Immature natural killer cell (primary cell): ENCODE measurements at places on chromosomes 12 and 14.

DNA sequence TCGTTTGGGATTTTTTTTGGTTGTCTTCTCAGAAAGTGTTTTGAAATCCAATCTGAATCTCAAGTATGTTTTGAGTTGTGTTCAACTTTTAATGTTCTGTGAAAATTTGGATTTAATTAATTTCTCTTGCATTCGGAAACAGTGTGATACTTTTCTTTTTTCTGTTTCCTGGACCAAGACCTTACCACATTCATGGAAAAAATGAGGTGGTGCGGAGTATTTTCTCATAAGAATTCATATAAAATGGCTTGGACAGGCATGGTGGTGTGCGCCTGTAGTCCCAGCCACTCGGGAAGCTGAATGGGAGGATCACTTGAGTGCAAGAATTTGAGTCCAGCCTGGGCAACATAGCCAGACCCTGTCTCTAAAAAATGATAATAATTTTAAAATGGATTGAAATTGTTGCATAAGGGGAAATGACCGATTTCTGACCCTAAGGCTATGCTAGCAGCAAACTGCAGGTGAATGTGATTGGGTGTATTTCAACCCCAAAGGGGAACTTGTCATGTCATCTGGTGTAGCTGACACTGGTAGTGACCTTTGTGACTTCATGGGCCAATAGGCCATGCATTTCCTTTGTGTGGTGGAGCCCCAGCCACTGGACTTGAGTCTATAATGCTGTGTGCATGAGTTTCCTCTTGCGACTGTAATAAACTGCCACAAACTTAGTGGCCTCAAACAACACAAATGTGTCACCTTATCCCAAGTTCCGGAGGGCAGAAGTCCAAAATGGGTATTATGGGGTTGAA is 123.5 kb upstream of the RFLNA start:
- H3K4me3 ChIP-seq, result no peak overlapping the region
- H3K27me3 ChIP-seq, result peaks cover 6% of the 10 kb centered on the region
- H3K36me3 ChIP-seq, result no peaks in the 10 kb centered on the region
- DNase-seq, result no peak
- H3K27ac ChIP-seq, result no peak overlapping the region

GRCh38 chr12:52534482-52534881 is 14.3 kb upstream of the KRT5 start:
- no peak for DNase-seq
- H3K27ac ChIP-seq, result no peak overlapping the region
- no peaks in the 10 kb centered on the region for H3K4me1 ChIP-seq
- H3K4me3 ChIP-seq, result no peak overlapping the region
- peaks cover 8% of the 10 kb centered on the region for H3K27me3 ChIP-seq

- H3K4me3 ChIP-seq, result no peak overlapping the region
- H3K4me1 ChIP-seq, result peaks cover 65% of the 10 kb centered on the region
- H3K36me3 ChIP-seq, result peaks cover 25% of the 10 kb centered on the region
- H3K27ac ChIP-seq, result no peak overlapping the region
Measured at GRCh38 chr12:46386360-46386867, 13.8 kb upstream of the SLC38A2 start.

GRCh38 chr14:104220215-104221070 is 82.1 kb downstream of the KIF26A start:
- no peak overlapping the region for H3K27ac ChIP-seq
- H3K4me1 ChIP-seq, result no peaks in the 10 kb centered on the region

- H3K4me1 ChIP-seq, result peaks cover 74% of the 10 kb centered on the region
- H3K36me3 ChIP-seq, result peaks cover 22% of the 10 kb centered on the region
- no peak overlapping the region for H3K4me3 ChIP-seq
- H3K27ac ChIP-seq, result no peak overlapping the region
- no peak for DNase-seq
- H3K27me3 ChIP-seq, result peaks cover 4% of the 10 kb centered on the region
Measured at GRCh38 chr12:46521145-46521544, 148.6 kb upstream of the SLC38A2 start.

- H3K27ac ChIP-seq, result no peak overlapping the region
- no peaks in the 10 kb centered on the region for H3K36me3 ChIP-seq
- H3K4me1 ChIP-seq, result no peaks in the 10 kb centered on the region
- no peak for DNase-seq
Measured at GRCh38 chr14:47269756-47270492, 405.5 kb downstream of the MDGA2 start.

- no peak for DNase-seq
- H3K27ac ChIP-seq, result no peak overlapping the region
- peaks cover 3% of the 10 kb centered on the region for H3K36me3 ChIP-seq
Measured at GRCh38 chr14:31194095-31194494, 13.5 kb downstream of the HECTD1 start.
